ENCODE measurements at places on chromosomes 16 and 17. TPM values are rescaled to one million over a fixed set of nuclear protein-coding genes. Genes with fewer than 3 reads are reported as not detected.

The AGRP gene
- total RNA-seq: not detected

DNA sequence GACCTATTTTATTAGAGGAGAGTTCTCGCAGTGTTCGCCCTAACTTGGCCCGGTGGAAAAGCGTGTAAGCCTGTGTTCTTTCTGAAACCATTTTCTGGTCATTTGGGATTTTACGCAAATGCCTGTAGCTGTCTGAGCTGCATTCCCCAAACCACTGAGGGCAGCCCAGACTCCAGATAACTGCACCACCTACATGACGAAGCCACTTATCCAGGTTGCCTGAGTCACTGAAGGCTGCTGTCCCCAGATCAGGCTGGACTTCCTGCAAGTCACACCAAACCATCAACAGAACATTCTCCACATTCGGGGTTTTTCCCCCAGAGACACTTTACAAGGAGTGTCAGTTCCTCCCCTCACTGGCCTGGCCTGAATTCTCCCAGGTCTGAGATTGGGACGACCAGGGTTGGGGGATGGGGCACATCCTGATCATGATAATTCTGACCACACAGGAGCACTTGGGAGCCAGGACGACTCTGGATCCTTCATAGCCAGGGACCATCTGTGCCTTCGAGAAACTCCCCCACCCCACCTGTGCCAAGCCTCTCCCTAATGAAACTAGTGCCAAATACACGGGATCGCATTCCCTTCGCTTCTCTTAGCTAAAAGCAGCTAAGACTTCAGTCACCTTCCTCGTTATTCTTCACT lies 2.3 kb downstream of the RPRML start:
- peaks cover 54% of the 10 kb centered on the region for H3K27me3 ChIP-seq
- no peak overlapping the region for H3K4me3 ChIP-seq
- H3K27ac ChIP-seq: no peak overlapping the region
- DNase-seq: no peak
- no peaks in the 10 kb centered on the region for H3K36me3 ChIP-seq

The PSKH1 gene
- 31.6 TPM for total RNA-seq

The TUBD1 gene
- 9.0 TPM for total RNA-seq

DNA sequence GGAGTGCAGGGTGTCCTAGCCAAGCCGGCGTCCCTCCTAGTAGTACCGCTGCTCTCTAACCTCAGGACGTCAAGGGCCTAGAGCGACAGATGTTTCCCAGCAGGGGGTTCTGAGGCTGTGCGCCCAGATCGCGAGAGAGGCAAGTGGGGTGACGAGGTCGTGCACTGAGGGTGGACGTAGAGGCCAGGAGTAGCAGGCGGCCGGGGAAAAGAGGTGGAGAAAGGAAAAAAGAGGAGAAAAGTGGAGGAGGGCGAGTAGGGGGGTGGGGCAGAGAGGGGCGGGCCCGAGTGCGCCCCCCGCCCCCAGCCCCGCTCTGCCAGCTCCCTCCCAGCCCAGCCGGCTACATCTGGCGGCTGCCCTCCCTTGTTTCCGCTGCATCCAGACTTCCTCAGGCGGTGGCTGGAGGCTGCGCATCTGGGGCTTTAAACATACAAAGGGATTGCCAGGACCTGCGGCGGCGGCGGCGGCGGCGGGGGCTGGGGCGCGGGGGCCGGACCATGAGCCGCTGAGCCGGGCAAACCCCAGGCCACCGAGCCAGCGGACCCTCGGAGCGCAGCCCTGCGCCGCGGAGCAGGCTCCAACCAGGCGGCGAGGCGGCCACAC lies at the start of gene MMP2:
Gene MMP2 (plus strand): TSS at position 372 of the 603 bp plus-strand sequence. CDS start 282 bp downstream, outside the sequence.
- H3K27me3 ChIP-seq: peaks cover 44% of the 10 kb centered on the region
- peak within 1 kb of the TSS; percentile 41 for H3K4me3 ChIP-seq
- H3K27ac ChIP-seq: no peak within 1 kb of the TSS
- DNase-seq: peak; percentile 91
- no peaks in the 10 kb centered on the region for H3K36me3 ChIP-seq

The CD300LG gene
- total RNA-seq: not detected

DNA sequence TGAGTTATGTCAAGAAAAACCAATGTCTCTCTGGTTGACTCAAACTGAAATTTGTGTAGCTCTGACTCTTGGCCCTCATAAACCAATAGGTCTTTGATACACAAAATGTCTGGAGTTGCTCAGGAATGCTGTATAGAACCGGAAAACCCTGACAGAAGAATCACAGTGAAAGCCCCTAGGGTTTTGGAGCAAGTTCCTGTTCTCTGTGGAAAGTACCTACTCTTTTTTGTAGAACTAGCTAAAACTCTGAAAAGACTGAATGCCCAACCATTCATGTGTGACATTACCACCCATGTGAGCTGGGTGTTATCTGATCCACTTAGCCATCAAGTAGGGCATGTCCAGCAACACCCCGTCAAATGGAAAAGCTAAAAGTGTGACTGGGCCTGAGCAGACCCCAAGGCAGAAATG lies 28.8 kb downstream of the CCL4 start:
- no peak for DNase-seq
- H3K36me3 ChIP-seq: no peaks in the 10 kb centered on the region
- peaks cover 9% of the 10 kb centered on the region for H3K27me3 ChIP-seq
- peaks cover 24% of the 10 kb centered on the region for H3K4me1 ChIP-seq

DNA sequence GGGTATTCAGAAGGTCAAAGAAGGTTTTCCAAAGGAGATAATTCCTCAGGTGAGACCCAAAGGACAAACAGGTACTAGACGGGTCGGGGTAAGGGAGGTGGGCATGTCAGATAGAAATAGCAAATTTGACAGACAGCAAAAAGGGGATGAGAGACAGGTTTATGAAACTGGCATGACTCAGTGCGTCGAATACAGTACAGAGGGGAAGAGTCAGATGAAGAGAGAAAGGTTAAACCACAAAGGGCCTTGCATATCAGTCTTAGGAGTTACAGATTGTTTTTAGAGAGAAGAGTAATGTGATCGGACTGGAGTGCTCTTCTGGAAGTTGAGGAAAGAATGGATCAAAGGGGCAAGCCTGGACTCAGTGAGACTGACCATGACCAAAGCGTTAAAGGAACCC lies 88.4 kb downstream of the ZZEF1 start:
- H3K4me1 ChIP-seq: no peaks in the 10 kb centered on the region
- H3K36me3 ChIP-seq: peaks cover 55% of the 10 kb centered on the region
- no peak for DNase-seq
- no peaks in the 10 kb centered on the region for H3K27me3 ChIP-seq
- no peak overlapping the region for H3K27ac ChIP-seq
- H3K4me3 ChIP-seq: no peak overlapping the region

GRCh38 chr17:76753061-76753961 lies 15.4 kb downstream of the MFSD11 start:
- H3K27ac ChIP-seq: peak overlapping the region; percentile 47
- H3K36me3 ChIP-seq: peaks cover 8% of the 10 kb centered on the region
- peaks cover 20% of the 10 kb centered on the region for H3K4me1 ChIP-seq

The SPATA32 gene
- total RNA-seq: not detected

The KRTAP1-1 gene
- not detected for total RNA-seq

DNA sequence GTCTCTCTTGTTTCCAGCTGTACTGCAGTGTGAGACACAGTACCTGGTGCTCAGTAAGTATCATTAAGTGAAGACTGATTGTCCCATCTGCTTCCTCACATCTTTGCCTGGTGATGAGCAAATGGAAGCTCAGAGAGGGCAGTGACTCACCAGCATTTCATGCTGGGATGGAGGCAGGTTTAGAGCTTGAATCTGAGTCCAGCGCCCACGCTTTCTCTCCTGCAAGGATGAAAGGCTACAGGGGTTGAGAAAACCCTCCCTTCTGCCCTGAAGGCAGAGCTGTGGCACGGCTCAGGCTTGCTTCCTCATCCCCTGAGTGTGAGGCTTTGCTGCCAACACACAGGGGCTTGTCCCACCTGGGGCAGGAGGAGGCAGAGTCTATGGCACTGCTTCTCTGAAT lies 1.5 kb upstream of the RNF112 start:
- no peak overlapping the region for H3K4me3 ChIP-seq
- H3K27ac ChIP-seq: no peak overlapping the region
- no peaks in the 10 kb centered on the region for H3K36me3 ChIP-seq

The CRHR1 gene
- total RNA-seq: 0.86 TPM

GRCh38 chr16:66042341-66042740 lies 324.1 kb upstream of the CDH5 start:
- H3K4me1 ChIP-seq: no peaks in the 10 kb centered on the region
- no peak overlapping the region for H3K27ac ChIP-seq
- DNase-seq: no peak
- no peaks in the 10 kb centered on the region for H3K36me3 ChIP-seq
- H3K27me3 ChIP-seq: no peaks in the 10 kb centered on the region

The HLF gene
- 0.74 TPM for total RNA-seq

The GUCY2D gene
- 1.1 TPM for total RNA-seq

DNA sequence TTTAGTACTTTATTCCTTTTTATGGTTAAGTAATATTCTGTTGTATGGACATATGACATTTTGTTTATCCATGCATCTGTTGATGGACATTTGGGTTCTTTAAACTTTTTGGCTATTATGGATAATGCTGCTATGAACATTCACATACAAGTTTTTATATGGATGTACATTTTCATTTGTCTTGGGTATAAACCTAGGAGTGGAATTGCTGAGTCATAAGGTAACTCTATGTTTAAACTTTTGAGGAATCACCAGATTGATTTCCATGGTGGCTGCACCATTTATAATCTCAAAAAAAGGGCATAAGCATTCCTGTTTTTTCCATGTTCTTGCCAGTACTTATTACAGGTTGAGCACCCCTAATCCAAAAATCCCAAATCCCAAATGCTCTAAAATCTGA lies 90.3 kb upstream of the CRHR1 start:
- H3K36me3 ChIP-seq: no peaks in the 10 kb centered on the region

GRCh38 chr17:79944821-79945391 lies 90.8 kb downstream of the TBC1D16 start:
- H3K4me3 ChIP-seq: no peak overlapping the region
- H3K4me1 ChIP-seq: peaks cover 6% of the 10 kb centered on the region
- DNase-seq: no peak
- H3K27me3 ChIP-seq: no peaks in the 10 kb centered on the region
- H3K27ac ChIP-seq: no peak overlapping the region

DNA sequence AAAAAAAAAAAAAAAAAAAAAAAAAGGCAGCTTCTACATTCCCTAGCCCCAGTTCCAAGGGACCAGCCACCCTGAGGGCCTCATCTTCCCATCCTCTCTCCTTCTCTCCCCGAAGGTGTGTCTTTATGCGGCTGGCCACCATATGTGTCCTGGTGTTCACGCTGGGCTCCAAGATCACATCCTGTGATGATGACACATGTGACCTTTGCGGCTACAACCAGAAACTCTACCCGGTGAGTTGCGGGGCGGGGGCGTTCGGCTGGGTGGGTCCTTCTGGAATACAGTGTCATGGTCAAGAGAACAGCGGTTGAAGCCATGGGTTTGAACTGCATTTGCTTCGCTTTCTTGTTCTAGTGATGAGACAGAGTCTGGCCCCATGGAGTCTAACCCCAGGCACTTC lies 22.6 kb upstream of the COQ7 start:
- no peaks in the 10 kb centered on the region for H3K36me3 ChIP-seq
- no peak overlapping the region for H3K4me3 ChIP-seq
- H3K4me1 ChIP-seq: no peaks in the 10 kb centered on the region
- no peak overlapping the region for H3K27ac ChIP-seq

GRCh38 chr16:856101-856500 lies 55.6 kb upstream of the GNG13 start:
- H3K27ac ChIP-seq: no peak overlapping the region
- no peaks in the 10 kb centered on the region for H3K36me3 ChIP-seq
- no peaks in the 10 kb centered on the region for H3K27me3 ChIP-seq
- H3K4me3 ChIP-seq: no peak overlapping the region

- H3K36me3 ChIP-seq: no peaks in the 10 kb centered on the region
- peaks cover 7% of the 10 kb centered on the region for H3K4me1 ChIP-seq
- no peaks in the 10 kb centered on the region for H3K27me3 ChIP-seq
- H3K4me3 ChIP-seq: no peak overlapping the region
These were observed 331.4 kb upstream of the CDH5 start for GRCh38 chr16:66035096-66035495.

DNA sequence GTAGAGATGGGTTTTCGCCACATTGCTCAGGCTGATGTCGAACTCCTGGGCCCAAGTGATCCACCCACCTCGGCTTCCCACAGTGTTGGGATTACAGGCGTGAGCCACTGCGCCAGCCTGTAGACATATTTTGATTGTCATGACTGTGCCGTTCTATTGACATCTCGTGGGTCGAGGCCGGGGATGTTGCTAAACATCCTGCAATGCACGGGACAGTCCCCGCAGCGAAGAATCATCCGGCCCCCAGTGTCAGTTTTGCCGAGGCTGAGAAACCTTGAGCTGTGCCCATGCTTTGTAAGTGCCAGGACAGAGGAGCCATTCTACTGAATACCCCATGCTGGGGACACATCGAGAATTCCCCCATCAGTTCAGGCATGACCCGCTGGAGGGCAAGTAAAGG lies 69.1 kb upstream of the GSE1 start:
- H3K4me1 ChIP-seq: peaks cover 21% of the 10 kb centered on the region
- no peak overlapping the region for H3K4me3 ChIP-seq
- DNase-seq: no peak
- no peaks in the 10 kb centered on the region for H3K27me3 ChIP-seq

GRCh38 chr17:82384730-82385481 lies 13.3 kb downstream of the UTS2R start:
- H3K4me3 ChIP-seq: no peak overlapping the region
- H3K27me3 ChIP-seq: peaks cover 2% of the 10 kb centered on the region
- H3K27ac ChIP-seq: no peak overlapping the region
- peaks cover 4% of the 10 kb centered on the region for H3K4me1 ChIP-seq

GRCh38 chr17:83174362-83175118 lies 95.1 kb downstream of the METRNL start:
- H3K4me3 ChIP-seq: no peak overlapping the region
- H3K36me3 ChIP-seq: no peaks in the 10 kb centered on the region
- no peaks in the 10 kb centered on the region for H3K4me1 ChIP-seq
- no peak overlapping the region for H3K27ac ChIP-seq

DNA sequence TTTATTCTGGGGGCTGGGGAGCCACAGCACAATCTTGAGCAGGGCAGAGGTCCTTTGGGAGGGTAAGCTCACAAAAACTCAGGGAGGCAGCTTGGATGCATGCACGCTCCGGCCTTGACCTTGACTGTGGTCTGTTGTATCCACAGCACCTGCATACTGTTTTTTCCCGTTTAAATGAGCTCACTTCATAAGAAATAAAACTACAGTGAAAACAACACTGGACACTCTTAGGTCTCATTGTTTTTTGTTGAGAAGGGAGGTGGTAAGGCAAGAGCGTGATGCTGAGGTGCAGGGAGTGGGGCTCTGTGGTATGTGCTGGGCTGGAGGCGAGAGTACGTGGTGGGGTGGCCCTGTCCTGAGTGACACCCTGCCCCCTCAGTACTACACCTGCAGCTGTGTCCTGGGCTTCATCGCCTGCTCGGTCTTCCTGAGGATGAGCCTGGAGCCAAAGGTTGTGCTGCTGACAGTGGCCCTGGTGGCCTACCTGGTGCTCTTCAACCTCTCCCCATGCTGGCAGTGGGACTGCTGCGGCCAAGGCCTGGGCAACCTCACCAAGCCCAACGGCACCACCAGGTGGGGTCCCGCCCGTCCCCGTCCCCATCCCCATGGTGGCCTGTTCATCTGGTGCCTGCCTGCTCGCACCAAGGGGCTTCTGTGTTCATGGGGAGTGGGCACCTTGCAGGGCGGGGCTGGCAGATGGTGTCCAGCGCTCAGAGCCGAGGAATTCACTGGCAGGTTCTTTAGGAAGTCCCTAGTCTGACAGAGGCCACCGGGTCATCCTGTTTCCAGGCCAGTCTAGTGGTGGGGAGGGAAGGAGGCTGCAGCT lies 44.2 kb downstream of the ADCY7 start:
- H3K4me3 ChIP-seq: no peak overlapping the region
- no peaks in the 10 kb centered on the region for H3K36me3 ChIP-seq
- no peak for DNase-seq
- H3K27ac ChIP-seq: no peak overlapping the region
- no peaks in the 10 kb centered on the region for H3K27me3 ChIP-seq
- H3K4me1 ChIP-seq: peaks cover 13% of the 10 kb centered on the region

GRCh38 chr17:31248986-31249834 lies 47.8 kb downstream of the OMG start:
- peak overlapping the region; percentile 1 for H3K27ac ChIP-seq
- H3K4me1 ChIP-seq: no peaks in the 10 kb centered on the region
- H3K27me3 ChIP-seq: no peaks in the 10 kb centered on the region
